T-helper 1 cell (primary cell): ENCODE measurements at places on chromosomes 1 and 21.
A peak's percentile ranks its signal among the peaks of the same experiment; 100 is the strongest.

- DNase-seq = no peak
These were observed 35.7 kb downstream of the TNFRSF8 start for GRCh38 chr1:12098786-12099185.

DNA sequence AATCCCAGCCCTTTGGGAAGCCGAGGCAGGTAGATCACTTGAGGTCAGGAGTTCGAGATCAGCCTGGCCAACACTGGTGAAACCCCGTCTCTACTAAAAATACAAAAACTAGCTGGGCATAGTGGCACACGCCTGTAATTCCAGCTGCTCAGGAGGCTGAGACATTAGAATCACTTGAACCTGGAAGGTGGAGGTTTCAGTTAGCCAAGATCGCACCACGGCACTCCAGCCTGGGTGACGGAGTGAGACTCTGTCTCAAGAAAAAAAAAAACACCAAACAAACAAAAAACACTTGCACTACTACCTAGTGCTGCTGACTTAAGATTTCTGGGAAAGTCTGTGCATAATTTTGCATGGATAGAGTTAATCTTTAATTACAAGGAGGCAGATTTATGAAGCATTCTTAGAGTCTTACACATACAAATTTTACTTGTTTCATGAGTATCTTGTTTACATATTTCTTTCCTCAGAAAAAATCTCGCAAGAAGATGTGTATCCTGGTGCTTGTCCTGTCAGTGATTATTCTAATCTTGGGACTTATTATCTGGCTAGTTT is 8.7 kb upstream of the PPP1R8 start:
- no peak for DNase-seq

- peak; percentile 31 for DNase-seq
These were observed at the start of gene CDKN2C for GRCh38 chr1:50969611-50970508. Gene CDKN2C (plus strand): TSS chr1:50970245. CDS start chr1:50970369, 124 bp downstream.

GRCh38 chr1:208942394-208943130 is 641.0 kb upstream of the CAMK1G start:
- no peak for DNase-seq

GRCh38 chr1:229508823-229509337 is 739 bp upstream of the NUP133 start:
- DNase-seq = no peak

GRCh38 chr1:26472901-26473845 is 933 bp downstream of the HMGN2 start:
- DNase-seq = peak; percentile 94

DNA sequence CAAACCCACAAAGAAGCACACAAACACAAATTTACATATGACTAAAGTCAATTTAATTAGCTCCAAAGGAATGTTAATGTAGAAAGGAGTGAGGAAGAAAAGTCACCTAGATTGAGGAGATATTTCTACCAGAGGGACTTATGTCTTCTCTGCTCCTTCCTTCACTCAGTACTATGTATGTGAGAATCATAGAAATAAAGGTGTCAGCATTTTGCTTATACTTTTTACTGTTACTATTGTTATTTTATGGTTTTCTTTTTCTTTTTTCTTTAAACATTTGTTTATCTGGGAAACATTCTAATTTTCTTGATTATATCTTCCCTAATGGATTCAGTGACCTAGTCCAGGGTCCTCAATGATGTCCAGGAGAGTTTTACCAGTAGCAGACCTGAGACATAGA is 511.9 kb upstream of the NCAM2 start:
- no peak for DNase-seq

DNA sequence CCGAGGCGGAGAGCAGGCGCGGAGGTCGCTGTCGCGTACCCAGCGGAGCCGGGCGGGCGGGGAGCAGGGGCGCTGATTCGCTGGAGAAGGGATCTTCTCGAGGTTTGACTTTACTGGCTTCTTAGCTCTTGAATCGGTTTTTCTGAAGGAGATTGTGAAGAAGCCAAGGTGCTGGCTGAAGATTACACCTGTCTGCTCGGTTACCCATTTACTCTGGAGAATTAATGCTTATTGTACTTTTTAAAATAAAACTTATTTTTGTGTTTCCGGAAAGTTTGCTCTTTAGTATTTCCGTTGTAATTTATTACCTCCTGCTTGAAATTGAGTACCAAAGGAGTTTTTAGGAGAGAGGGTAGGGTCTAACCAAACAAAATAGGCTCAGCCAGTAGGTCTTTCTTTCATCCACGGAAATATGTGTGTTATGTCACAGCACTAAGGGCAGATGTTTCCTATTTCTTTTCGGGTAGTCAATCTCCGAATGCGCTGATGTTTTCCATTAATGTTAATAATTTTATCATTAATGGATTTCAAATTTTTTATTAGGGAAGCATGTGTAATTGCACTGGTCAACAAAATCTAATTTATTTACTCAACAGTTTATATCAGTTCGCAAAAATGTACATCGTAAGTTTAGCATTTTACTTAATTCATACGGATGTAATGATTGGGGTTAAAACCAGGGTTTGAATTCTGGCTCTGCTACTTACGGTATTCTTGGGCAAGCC is 510 bp upstream of the GNG5 start:
- DNase-seq = no peak

DNA sequence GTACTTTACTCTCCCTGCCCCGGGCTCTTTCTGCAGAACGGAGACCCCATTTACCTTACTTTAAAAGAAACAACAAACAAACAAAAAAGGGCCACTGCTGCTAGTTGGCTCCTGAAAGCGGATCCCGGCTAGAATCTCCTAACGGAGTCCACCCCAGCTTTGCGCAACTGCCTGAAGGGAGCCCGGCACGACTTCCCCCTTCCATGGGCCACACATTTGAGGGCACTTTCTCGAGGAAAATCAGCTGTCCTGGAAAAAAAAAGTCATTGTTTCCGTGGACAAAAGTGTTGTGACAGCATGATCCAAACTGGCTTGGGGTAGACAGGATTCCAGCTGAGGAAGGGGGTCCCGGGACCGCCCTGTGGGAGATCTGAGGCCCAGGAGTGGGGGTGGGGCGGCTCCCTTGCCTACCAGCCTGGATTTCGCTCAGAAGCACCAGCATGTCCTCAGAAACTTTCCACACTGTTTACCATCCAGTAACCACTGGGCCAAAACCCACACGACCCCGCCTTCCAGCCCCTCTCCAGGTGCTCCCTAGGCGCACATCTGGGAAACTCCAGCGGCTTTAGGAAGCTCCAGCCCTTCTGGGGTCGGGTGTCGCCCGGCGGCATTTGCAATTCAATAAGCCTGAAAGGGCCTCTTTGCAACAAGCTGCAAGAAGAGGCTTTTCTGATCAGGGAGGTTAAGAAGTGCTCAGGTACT is 4.8 kb downstream of the RIPK4 start:
- no peak for DNase-seq

DNA sequence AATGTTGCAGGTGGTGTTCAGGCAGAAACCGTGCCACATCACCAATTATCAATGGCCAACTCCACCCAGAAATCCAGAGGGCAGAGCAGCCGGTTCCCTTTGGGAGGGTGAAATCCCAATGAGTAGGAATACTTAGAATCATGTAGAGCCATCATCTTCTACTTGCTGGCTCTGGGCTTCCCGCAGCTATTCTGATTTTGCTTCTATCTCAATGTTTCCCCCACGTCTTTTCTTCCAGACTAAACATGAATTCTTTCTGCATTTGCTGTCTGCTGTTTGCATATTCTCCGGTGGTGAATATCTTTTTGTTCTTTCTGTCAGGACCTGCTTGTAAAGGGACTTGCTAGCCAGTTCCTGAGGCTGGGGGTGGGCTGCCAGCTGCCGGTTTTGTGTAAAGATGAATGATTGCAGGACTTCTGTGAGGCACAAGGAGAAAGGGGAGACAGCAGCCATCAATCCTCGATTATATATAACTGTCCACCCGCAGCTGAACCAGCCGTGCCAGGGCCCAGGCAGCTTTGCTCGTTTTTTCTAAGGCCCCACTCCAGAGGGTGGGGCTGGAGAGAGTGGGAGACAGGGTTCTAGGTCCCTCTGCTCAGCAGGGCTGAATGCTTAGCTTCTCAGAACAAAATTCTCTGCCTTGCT is 33.2 kb downstream of the PRAMEF20 start:
- DNase-seq = no peak

- DNase-seq = no peak
These were observed 37.6 kb downstream of the NDUFS5 start for GRCh38 chr1:39063775-39064174.
